ENCODE measurements at places on chromosomes 5 and 9. TPM values are rescaled to one million over a fixed set of nuclear protein-coding genes. Genes with fewer than 3 reads are reported as not detected.

DNA sequence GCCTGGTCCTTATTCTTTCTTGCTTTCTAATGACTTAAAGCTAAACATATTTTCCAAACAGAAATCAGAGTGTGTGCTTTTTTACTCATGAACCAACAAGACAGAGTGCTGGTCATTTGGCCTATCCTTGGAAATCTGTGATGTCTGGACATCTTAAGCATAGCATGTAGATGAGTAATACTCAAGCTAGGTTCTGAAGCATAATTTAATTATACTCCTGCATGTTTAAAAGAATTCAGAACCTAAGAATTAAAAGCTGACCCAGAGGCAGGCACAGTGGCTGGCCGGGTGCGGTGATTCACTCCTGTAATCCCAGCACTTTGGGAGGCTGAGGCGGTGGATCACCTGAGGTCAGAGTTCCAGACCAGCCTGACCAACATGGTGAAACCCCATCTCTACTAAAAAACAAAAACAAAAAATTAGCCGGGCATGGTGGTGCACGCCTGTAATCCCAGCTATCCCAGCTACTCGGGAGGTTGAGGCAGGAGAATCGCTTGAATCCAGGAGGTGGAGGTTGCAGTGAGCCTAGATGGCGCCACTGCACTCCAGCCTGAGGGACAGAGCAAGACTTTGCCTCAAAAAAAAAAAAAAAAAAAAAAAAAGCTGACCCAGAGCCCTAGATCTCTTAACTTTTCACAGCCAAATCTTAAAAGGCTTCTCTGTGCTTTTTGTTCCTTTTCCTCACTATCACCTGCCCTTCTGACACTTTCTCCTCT, 16.2 kb upstream of the TJP2 start:
- DNase-seq: no peak

- DNase-seq: no peak
Observed at GRCh38 chr5:1540166-1540565, 16.4 kb upstream of the LPCAT1 start.

DNA sequence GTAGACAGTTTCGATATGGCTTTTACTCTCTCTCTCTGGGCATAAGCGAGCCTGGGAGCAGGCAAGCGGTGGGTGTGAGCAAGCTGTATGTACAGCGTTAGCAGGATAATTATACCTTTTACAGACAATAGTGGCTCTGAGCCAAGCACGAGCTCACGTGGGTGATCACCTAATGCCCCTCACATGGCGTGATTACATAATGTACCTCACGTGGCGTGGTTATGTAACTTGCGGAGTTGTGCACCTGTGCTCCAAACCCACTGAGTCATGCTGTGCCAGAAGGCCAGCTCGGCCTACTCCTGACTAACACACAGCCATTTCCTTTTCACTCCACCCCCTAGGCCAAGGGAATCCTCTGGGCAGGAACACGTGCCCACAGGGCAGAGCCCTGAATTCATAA, 797.2 kb downstream of the EFNA5 start:
- DNase-seq: no peak

DNA sequence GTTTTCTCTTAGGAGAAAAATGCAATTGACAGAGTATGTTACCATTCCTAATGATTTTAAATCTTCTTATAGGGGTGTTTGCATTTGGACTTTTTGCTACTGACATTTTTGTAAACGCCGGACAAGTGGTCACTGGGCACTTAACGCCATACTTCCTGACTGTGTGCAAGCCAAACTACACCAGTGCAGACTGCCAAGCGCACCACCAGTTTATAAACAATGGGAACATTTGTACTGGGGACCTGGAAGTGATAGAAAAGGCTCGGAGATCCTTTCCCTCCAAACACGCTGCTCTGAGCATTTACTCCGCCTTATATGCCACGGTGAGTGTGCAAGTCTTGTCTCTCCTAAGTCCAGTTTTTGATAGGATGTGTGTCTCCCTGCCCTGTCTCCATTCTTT, 75.7 kb downstream of the BAAT start:
- no peak for DNase-seq

GRCh38 chr9:90038763-90039162, 434.0 kb downstream of the GADD45G start:
- DNase-seq: no peak

DNA sequence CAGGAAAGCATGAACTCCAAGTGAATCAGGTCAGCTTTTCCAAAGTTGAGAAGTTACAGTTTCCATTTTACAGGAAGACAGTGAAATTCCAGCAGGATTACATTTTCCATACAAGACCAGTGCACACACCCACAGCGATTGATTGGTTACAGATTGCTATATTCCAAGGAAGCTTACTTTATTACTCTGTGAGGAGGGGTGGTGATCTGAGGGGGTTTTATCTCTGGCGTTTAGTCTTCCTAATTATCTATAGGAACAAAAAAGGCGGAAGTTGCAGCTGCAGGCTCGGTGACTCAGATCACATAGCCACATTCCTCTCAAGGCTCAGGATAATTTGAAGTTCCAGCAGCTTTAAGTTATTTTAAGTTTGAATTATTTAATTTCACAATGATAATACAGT, 450.4 kb upstream of the NMUR2 start:
- DNase-seq: no peak

GRCh38 chr9:33742051-33742450, 53.3 kb upstream of the PRSS3 start:
- no peak for DNase-seq

DNA sequence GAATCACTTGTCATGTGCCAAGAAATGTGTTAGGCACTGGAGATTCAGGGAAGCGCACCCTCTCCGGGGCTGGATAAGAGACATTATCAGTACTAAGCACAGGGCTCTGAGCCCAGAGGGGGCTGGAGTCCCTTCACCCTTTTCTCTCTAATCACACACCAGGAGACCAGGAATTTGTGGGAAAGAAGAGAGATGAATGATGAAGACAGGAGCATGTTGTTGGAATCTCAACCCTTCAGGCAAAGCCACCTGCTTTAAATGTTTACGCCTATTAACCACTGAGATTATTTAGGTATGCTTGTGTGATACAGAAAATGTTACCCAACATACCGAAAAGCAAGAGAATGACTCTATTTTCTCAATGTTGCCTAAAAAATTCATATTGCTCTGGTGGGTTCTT, 119.8 kb downstream of the ENTREP1 start:
- no peak for DNase-seq

DNA sequence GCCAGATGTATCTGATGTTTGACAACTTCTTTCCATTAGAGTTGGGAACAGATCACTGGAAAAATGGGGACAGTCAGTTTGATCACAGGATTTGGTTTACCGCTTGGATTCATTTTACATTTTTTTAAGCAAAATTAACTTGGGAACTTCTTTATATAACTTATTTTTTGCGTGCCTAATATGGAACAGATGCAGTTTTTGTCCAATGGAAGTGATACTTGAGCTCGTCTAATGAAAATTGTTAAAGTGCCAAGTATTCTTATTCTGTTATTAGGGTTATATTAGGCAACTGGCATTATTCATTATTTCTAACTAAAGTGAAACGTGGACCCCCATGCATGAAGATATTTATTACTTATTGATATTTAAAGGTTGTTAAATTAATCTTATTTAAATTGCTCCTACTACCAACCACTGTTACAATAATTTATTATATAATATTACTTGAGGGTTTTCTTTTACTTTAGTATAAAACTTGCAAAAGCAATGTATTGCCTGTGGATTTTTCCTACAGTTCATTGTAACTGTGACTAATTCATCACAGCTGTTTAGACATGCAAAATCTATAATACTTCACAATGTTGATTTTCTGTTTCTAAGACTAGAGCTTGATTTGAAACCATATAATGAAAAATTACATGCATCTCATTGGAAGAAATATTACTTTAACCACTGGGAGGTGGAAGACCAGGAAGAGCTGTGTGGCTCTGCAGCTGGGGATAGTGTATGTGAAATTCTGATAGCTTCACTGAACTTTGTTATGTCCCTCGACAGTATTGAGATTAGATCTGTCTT, 787.3 kb upstream of the WWC1 start:
- no peak for DNase-seq

- no peak for DNase-seq
Observed at GRCh38 chr9:137270929-137271695, 6.4 kb upstream of the TOR4A start.

- DNase-seq: no peak
Observed at GRCh38 chr9:121598167-121598964, 53.1 kb upstream of the DAB2IP start.

DNA sequence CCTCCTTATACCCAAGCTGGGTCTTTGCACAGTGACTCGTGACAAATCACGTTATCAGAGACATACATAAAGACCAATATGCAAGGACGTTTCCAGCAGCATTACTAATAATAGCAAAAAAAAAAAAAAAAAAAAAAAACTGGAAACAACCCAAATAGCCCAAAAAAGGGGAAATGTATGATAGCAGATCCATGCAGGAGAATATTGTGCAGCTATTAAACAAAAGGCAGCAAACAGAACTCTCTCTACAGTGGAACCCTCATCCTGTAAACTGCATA, 37.7 kb downstream of the C5orf15 start:
- DNase-seq: no peak

- DNase-seq: no peak
Observed at GRCh38 chr5:428219-428618, 14.8 kb upstream of the EXOC3 start.

GRCh38 chr5:57989378-57989777, 470.5 kb downstream of the PLK2 start:
- DNase-seq: no peak

DNA sequence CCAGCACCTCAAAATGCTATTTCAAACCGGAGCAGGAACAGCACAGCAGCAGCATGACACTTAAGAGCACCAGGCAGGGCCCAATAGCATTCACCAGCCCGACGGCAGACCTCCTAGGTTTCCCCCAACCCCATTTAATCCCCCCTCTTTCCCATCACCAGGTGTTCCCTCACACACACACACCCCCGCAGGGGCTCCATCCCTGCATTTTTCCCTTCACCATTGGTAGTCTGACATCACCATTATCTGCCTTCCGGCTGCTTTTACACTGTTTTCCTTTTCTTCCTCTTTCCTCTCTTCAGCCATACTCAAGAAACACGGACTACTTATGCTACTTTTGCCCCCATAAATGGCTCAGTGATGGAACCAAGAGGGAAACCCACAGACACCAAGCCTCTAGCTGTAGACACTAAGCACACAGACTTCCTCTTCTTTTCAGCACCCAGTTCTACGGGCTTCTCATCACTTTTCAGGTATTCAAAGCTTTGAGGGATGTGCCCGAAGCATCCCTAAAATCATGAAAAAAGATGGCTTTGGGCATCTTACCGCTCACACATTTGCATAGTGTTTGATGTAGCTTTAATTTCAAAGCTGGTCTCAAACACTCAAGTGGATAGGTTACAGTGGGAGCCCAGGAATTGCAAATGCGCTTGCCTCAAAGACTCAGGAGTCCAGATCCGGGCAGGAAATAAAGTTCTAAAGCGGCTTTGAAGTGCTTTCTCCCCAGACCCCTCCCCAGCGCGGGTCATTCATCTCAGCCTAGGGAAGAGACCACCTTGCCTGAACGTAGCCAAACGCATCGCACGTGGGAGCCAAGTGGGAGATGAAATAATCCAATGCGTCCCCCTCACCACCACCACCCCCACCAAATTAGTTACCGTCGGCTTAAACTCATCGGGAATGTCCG, 141.5 kb downstream of the TSSK1B start:
- DNase-seq: no peak

DNA sequence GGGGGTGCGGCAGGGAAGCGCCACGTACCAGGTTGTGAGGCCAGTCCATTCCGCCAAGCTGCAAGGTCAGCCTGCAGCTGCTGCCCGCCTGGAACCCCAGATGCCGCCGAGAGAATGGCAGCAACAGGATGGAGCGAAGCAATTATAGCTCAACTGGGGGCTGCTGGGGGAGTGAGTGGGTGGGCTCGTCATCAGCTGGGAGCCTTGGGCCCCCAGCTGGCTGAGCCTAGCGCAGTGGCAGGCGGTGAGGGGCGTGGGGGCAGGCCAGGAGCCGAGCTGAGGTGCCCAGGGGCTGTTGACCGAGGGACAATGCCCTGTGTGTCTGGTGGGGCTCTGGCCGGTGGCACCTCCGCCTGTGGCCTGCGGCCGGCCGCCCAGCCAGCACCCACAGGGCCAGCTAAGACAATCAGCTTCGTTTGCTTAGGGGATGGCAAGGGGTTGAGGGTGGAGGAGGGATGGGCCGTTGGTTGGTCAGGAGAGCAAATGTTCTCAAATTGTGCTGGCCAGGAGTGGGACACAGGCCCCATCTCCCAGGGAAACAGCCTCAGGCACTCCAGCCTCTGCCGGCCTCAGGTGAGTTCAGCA, at the start of gene IL17B:
TSS of gene IL17B (minus strand) at position 116 of the 585 bp plus-strand sequence. CDS start at position 49, 67 bp downstream.
- DNase-seq: no peak

GRCh38 chr5:124504081-124504916, 242.1 kb downstream of the ZNF608 start:
- no peak for DNase-seq

GRCh38 chr9:134678666-134679443, 37.3 kb downstream of the COL5A1 start:
- DNase-seq: no peak

- no peak for DNase-seq
Observed at GRCh38 chr9:88577256-88578120, 42.5 kb downstream of the NXNL2 start.

DNA sequence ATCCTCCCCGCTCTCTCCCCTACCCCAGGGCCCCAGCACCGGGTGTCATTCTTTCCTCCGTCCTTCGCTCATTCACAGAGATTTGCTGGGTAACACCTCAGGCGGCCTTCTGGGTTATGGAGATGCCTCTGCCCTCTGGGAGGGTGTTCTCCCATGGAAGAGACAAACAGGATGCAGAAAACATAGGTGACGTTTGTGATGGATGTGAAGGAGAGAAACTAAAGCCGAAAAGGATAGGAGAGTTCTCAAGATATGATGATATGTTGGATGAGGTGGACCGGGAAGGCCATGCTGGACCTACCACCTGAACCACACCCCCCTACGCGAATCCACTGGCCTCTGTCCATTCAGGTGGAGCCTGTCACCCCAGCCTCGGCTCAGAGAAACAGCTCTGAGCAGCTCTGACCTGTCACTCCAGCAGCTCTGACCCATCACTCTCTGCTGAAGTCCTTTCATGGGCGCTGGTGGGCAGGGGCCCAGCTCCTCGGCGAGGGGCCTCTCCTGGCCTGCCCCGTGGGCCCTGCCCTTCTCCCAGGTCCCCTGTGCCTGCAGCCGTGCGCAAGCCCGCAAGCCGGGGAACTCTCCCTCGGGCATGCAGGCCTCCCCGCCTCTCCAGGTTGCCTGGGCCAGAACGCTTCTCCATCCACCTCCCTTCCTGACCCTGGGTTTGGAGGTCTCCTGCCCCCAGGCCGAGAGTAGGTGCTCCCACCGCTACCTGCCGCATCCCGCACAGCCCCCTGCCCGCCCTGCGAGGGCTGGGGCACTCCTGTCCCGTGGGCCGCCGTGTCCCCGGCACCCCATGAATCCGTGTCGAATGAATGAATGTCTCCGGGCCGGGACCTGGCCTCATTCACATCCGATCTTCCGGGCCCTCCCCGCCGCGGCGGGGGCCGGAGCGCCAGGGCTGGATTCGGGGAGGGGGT, 717 bp upstream of the NCS1 start:
- DNase-seq: no peak

The SLC6A18 gene
- not detected for total RNA-seq

The PALM2AKAP2 gene
- 45.9 TPM for total RNA-seq

The MCCC2 gene
- 64.8 TPM for total RNA-seq

The FOXD4L6 gene
- total RNA-seq: not detected

The SV2C gene
- total RNA-seq: 0.14 TPM

The CYLC2 gene
- not detected for total RNA-seq

The SLC6A3 gene
- total RNA-seq: not detected

The MCC gene
- 14.6 TPM for total RNA-seq

The IL5 gene
- not detected for total RNA-seq

All from thoracic aorta (tissue), 2 donors.